Brain (organoid and tissue), 16 donors: ENCODE measurements at places on chromosomes 16 and 17.

GRCh38 chr16:20355114-20355782 lies 2.7 kb upstream of the UMOD start:
- DNase-seq, result no peak

DNA sequence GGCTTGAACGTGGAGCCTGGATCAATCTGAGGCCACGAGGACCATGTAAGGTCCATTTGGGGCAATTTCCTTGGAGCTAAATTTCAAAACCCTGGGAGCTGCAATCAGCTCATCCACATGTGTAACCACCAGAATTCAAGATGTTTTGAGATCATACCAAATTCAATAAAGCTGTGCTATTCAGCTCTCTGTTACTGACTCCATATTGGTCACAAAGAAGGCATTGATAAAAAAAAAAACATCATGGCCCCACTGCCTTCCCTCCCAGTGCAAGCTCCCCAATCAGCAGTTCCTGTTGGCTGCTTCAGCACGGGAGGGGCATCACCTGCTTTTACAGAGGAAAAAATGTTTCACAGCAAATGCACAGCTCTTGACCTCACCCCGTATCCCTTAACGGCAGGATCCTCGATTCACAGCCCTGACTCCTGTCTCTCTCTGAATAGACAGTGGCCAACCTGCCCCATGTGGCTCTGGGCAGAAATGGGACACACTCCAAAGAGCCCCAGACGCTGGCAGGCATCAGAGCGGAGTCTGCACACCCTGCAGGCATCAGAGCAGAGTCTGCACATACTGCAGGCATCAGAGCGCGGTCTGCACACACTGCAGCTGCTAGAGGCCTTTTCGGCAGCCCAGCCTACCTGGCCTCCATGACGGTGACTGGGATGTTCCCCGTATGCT lies 37.1 kb downstream of the FANCA start:
- peak; percentile 56 for DNase-seq

DNA sequence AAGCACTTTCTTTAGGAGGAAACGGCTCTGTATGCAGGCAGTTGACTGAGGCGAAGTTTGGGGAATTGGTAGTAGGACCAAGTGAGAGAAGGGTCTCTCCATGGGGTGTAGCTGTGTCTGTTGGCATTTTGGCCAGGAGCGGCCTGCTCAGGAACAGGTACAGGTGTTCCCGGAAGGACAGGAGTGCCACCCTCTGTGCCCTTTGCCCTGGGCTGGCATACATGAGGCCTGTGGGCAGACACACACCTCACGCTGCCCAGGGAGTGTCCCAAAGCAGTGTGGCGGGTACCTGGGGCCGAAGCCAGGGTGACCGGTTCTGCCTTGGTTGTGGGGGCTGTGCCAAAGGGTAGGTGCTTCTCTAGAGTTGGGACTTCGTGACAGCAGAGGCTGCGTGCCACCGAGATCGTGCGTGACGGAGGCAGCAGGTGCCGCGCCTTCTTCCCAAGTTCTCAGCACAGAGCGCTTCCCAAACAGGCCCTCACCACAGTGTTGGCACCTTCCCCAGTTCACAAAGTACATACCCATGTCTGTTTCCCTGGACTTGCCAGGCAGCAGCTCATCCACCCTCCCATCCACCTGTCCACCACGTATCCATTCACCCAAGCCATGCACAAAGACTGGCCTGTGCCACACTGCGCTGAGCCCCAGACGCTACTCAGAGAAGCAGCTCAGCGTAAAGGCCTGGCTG lies 19.9 kb upstream of the TCF25 start:
- DNase-seq, result no peak

DNA sequence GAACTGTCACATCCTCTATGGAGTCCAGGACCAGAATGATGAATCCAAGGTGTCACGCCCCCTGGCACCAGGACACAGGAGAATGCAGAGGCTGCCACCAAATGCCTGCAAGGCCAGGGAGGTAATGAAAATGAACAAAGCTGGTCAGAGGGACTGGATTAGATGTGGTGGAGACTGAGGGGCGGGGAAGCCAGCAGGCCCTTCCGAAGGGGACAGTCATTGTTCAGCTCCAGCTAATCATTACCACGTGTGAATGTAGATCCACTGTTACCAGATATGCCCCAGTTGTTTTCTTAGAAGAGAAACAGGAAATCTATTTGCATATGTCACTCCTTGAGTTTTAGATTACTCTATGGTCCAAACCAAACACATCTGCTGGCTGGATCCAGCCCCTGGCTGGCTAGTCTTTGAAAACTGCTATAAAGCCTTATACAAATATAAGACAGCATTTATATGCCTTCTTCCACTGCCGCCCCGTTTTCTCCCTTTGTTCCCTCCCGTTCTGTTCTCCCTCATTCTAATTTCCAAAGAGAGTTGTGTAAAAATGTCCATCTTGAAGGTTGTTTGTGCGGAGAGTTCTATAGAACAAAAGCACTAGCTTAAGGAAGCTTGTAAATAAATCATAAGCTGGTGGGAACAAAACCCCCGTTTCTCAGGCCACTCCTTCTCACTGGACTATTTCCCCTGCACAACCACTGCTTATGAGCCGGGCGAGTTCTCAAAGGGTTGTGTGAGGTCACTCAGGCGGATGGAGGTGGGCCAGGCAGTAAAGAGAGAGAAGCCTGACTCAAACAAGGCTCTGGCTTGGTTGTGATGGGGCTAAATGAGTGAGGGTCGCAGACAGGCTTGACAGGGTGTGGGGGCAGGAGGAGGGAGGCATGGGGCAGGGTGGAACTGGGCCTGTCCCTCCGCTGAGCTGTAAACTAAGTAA lies 14.2 kb downstream of the CRYM start:
- DNase-seq, result peak; percentile 36

DNA sequence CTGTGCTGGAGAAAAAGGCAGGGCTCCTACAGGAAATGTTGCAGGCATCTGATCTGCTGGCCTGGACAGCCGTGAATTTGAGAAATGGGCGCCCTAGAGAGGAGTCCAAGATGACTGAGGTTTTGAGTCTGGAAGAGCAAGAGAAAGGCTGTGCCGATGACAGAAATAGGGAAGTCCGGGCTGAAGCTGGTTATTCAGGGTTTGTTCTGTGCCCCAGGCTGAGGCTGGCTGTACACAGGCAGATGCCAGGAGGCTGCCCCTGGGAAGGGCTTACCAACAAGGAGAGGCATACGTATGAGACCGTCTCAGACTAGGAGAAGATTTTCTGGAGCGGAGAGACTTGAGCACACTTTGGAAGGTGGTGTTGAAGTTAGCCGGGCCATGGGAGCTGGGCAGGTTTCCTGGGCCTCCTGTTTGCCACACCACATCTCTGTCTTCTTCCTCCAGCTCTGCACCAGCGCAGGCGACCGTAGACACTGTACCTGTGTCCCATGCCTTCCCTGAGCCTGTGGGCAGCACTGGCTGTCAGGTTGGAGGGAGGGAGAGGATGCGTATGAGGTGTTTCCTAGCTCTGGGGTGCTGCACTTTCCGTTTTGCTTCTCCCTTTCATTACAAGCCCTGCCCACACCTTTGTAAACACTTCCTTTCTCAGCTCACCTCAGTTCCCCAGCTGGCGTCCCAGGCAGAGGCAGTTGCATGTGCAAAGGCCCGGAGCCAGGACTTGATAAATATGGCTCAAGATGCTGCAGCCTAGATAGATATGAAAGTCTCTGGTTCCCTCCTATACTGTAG lies 80.8 kb downstream of the SPECC1 start:
- no peak for DNase-seq

DNA sequence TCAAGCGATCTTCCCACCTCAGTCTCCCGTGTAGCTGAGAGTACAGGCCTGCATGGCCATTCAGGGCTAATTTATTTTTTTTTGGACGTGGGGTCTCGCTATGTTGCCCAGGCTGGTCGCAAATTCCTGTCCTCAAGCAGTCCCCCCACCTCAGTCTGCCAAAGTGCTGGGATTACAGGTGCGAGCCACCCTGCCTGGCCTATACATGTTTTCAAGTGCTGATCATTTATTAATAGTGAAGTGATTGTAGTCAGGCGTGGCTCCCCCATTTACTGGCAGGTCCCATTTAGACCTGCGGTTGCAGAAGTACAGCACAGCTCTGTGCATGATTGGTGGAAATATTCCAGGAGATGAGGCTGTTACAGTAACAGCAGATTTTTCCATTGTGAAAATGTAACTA lies 8.4 kb downstream of the FOXK2 start:
- peak; percentile 33 for DNase-seq

GRCh38 chr17:9522074-9522473 lies 53.5 kb downstream of the STX8 start:
- DNase-seq, result peak; percentile 90

- DNase-seq, result no peak
Measured at GRCh38 chr17:48283411-48283810, 146.6 kb downstream of the SKAP1 start.

DNA sequence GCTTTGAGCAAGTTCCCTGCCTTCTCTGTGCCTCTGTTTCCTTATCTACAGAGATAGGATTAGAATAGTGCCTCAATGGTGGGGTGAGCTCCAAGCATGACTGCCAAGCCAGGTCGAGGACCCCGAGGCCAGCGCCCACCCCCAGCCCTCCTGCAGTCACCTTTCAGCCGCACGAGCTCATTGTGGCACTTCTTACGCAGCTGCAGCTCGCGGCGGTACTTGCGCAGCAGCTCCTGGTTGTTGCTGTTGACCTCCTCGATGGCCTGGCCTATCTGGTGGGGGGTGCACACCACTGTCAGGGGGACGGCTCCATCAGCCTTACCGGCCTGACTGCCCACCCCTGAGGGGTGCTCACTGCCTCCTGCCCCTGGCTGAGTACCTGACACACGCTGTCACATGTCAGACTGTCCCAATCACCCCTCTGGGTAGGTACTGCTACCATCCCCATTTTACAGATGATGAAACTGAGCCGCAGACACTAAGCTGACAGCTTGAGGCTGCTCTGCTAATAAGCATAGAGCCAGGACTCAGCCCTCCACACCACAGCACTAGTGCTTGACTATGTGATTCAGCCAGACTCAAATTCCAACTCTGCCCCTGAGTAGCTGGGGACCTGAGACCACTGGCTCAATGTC lies 31.3 kb downstream of the KATNB1 start:
- no peak for DNase-seq

DNA sequence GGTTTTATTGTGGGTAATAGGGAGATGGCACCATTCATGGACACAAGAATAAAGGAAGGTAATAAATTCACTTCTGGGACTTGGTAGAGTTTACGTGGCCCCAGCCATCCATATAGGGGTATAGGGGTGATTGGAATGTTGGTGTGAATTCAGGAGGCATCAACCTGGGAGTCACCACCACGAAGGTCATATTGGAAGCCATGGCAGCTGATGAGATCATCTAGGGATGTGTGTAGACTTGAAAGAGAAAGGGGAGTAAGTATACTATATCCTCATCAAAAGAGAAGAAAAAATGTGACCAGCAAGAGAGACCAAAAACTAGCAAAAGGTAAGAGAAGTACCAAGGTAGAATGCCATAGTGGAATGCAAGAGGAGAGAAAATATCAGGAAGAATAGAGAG lies 26.6 kb upstream of the GINS3 start:
- no peak for DNase-seq

DNA sequence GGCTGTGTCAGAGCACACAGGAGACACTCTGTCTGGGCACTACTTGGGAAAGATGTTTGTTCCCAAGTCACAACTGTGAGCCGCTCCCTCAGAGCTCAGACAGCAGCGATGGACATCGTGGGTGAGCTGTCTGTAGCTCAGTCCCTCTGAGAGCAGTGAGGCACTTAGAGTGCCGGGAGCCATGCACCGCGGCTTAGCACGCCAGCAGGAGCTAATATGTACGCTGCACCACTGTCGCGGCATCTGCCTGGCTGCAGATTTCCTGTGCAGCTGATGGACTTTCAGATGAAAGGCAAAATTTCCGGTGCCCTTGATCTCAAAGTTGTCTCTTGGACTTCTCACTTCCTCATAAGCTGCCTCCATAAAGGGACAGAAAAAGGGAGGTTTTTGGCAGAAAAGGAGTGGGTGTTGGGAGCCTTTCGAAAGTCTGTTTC lies 92.8 kb upstream of the ZNF469 start:
- no peak for DNase-seq

- DNase-seq, result no peak
Measured at GRCh38 chr17:742147-742793, 9.8 kb downstream of the GEMIN4 start.

DNA sequence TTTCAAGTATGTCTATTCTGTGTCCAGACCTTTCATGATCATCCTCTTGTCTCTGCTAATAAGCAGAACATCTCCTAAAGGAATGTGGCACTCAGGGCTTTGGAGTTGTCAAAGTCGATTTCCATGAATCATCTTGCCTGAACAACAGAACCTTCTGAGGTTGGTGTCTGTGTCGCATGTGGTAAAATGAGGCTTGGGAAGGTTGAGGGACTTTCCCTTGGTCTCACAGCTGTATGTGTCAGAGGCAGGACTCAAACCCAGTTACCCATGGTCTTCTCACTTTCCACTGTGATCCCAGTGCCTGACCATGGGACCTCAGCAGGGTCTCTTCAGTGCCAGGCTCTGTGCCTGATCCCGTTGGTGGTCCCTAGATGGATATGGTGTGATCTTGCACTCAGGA lies 4.2 kb upstream of the GPRC5B start:
- DNase-seq, result no peak

- no peak for DNase-seq
Measured at GRCh38 chr16:84606081-84606875, 11.6 kb downstream of the COTL1 start.

- no peak for DNase-seq
Measured at GRCh38 chr17:44257815-44258760, 9.8 kb downstream of the SLC4A1 start.

DNA sequence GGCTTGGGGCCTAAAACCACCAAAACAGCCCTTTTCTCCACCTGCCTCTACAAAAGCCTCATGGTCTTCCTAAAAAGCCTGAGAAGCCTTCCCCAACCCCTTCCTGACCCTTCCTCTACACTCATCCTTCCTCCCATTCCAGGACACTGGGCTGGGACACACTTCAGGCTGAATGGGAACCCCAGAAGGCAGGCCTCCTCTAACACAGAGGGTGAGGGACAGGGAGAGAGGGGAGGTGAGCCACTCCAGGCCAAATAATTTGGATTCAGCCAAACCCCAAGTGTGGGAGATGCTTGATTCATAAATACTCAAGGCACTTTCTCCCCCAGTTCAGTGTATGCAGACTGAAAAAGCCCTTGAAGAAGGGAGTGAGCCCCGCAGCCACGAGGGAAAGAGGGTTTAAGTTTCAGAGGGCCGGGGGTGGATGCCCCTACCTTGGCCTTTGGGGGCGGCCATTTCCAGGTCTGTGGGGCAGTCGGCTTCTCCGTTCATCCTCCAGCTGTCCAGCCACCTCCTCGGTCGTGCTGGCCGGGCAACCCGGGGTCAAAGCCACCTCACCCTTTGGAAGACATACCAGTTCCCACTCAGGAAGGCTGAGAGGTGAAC lies 1.6 kb downstream of the UBTF start:
- no peak for DNase-seq
